ENCODE measurements at places on chromosomes 3 and 15. TPM values are rescaled to one million over a fixed set of nuclear protein-coding genes. Genes with fewer than 3 reads are reported as not detected.

Gene GOLGA8N
- total RNA-seq = 16.7 TPM

Gene LRTM1
- 16.1 TPM for total RNA-seq

Gene GPR15
- not detected for total RNA-seq

Gene CPNE9
- total RNA-seq = 0.23 TPM

Gene PRSS50
- total RNA-seq = 0.99 TPM

Gene PRR23E
- not detected for total RNA-seq

Gene TMEM62
- total RNA-seq = 18.3 TPM

Gene TEX55
- not detected for total RNA-seq

Gene NUP210
- 27.6 TPM for total RNA-seq

Gene TTC14
- 119 TPM for total RNA-seq

Gene DENND4A
- 30.1 TPM for total RNA-seq

Measured in metanephros (tissue), 2 donors.